NCI-H1092 treated with DMSO at 0.1 percent for 48 hours (cell line): ENCODE measurements at places on chromosomes 4 and X.

DNA sequence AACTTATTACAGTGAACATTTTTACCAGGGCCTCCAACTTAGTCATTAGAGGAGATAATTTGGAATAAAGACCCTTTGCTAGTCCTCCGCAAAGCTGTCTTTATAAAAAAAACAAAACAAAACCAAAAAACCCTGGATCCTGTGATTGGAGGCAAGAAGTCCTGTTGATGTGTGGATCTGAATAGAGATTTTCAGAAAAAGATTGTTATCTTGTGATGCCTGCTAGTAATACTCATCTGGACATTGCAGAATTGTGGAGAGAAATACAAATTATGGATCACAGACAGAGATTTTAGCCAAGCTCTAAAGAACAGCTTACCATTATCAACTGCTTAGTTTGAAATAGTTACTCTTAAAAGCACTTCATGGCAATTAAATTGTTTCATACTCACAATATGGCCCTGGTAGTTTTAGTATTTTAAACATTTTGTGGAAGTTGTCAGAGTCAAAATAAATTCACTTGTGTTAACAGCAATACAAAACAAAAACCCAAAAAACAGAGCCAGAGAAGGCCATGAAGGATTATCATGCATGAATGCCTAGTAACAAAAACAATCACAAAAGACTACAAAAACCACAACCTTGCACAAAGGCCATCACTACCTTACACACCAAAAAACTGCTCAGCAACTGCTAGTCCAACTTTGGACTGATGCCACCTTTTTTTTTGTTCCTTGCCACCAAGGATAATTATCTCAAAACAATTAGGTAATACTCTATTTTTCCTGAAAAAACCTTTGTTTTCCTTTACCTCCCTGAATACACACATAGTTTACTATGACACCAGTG is 514.5 kb upstream of the SLIT2 start:
- no peak for DNase-seq

- no peak for DNase-seq
These were observed 32.7 kb downstream of the CCDC149 start for GRCh38 chr4:24880186-24880585.

- DNase-seq = peak; percentile 93
These were observed at the start of gene RUFY3 for GRCh38 chr4:70721747-70722146. TSS of gene RUFY3 (plus strand) at chr4:70721964. CDS start at chr4:70722574, 610 bp downstream.

DNA sequence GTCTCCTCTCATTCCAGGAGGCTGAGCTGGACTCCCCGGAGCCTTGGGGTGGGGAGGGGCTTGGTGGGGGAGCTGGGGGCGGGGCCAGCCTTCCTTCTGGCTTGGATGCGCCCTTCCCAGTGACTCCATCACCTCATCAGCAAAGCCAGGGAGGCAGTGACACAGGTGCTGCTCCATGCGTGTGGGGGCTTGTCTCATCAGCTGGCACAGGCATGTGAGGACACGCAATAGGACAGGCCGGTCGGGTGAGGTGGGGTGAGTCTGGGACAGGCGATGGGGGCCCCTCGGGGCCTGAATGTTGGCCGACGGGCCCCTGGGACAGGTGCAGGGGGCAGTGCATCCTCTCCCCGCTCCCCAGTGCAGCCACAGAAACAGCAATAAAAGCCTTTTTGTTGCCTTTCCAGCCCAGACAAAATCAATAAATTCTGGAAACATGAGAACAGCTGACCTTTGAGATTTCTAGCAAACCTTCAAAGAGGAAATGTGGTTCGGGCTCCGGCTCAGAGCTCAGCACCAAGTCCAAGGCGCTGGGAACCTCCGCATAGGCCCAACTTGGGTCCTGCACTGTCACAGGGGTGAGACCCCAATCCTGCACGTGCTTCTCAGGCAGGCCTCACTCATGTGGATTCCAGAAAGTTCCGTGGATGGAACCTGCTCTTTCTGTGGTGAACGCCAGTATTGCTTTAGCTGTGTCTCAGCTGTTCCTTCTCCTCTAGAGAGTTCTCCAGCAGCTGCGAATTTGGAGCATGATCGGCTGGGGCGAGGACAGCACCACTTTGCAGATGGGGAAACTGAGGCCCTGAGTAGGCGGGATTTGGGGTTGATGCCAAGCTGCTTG is 18.5 kb downstream of the ADRA2C start:
- peak; percentile 58 for DNase-seq
